ENCODE measurements at places on chromosomes 11 and 22.

- peak; percentile 70 for DNase-seq
These were observed 124.1 kb upstream of the CSNK2A3 start for GRCh38 chr11:11476971-11477645.

DNA sequence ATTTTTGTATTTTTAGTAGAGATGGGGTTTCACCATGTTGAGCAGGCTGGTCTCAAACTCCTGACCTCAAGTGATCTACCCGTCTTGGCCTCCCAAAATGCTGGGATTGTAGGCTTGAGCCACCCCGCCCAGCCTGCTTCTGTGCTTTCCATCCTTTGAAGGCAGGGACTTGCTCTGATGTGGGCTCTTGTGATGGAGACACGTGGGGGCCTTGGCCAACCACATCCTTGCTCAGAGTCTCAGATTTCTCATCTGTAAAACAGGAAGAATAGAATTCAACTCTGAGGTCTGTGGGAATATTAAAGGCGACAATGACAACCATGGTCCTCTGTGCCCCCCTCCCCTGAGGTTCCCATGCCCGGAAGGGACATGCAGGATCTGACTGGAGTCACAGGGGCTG is 3.8 kb upstream of the GGA1 start:
- DNase-seq: no peak

DNA sequence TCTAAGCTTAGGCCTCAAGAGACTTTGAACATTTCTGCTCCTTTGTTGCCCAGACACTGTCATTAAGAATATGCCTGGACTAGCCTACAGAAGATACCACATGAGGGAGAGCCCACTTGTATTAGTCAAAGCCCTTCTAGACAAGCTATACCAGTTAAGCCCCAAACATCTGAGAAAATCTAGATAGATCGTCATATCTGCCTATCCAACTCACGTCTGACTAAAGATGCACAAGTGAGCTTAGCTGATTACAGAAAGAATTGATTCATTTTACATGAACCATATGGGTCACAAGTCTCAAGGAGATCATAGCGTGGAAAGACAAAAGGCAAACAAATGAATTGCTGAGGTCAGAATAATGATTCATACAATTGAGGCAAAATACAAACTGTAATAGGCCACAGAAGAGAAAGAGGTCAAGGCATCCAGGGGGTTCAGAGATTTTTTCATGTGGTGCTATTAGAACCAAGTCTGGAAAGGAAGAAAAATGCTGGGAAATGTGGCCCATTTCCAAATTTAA is 1155.5 kb upstream of the TENM4 start:
- no peak for DNase-seq

DNA sequence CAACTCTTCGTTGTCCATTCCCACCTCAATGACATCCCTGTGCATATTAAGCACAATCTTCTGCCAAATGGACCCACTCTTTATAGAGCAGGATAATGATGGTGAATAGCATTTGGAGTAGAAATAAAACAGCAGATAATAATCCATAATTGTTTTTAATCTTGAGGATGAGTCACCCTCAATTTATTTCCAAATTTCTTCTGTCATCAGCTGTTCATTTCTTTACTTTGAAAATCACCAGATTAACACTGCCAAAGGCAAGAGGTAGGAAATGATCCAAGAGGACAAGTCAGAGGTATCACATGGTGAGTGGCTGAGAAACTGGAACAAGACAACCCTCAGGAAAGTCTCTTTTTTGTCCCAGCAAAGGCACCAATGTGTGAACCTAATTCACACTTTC is 7.3 kb upstream of the AMBRA1 start:
- no peak for DNase-seq

DNA sequence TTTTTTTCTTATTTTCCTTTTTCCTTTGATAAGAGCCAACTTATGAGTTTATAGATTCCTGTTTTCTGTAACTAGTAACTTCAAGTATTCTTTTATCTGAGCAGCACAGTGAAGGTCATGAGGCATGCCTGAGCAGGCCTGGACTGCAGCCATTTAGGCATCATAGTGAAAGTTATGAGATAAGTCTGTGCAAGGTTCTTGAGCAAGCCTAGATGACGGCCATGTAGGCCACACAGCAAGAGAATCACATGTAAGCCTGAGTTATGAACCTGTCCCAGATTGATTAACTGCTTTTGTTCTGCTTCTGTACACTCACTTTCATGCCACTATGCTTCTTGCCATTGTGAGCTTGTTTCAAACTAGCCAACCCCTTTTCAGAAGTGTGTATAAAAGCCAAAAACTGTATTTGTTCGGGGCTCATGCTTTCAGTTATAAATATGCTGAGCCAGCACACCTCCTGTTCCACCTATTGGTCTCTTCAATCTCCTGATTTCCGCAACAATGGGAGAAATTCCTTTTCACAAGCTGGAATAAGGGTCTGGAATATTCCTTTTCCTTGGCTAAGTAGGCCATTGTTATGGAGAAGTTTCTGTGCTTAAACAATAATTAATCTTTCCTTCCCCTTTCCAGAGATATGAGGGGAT is 745.7 kb downstream of the FAM181B start:
- DNase-seq: no peak

- no peak for DNase-seq
These were observed 7.0 kb upstream of the SH3BP1 start for GRCh38 chr22:37632174-37633088.

- no peak for DNase-seq
These were observed 45.5 kb upstream of the GLYATL1B start for GRCh38 chr11:59040607-59041006.

DNA sequence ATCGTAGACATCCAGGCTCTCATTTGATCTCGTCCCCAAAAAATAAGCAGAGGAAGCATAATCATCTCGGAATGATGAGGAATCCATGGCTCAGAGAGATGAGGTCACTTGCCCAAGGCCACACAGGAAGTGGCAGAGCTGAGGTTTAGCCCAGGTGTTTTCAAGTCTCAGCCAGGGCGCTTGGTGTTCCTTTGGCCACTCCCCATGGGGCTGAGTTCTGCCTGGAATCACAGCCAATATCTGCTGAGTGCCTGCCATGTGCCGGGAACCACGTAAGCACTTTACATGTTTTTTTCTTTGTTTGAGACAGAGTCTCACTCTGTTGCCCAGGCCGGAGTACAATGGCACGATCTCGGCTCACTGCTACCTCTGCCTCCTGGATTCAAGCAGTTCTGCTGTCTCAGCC is 29.5 kb upstream of the MYH9 start:
- DNase-seq: no peak

DNA sequence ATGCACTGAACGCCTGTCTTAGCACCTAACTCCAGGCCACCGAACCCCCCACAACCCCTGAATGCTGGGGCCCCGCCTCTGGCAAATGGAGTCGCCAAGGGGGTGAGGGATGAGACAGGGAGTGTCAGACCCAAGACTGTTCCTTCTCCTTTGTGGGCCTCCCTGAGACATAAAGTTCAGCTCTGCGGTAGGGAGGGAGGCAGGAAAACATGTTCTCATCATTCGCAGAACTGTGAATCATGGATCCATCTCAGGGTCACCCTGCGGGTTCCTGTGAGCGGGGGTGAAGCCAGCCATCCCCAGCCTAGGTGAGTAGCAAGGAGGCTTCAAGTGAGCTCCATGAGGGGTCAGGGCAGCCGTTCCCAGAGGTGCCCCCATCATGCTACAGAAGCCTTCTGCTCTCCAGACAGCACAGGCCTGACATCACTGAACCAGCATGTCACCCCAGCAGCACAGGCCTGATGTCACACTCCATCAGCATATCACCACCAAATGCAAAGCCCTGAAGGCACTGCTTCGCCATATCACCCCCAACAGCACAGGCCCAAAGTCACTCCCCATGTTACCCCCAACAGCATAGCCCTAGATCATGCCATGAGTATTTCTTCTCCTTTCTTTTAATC is 27.2 kb downstream of the TMPRSS6 start:
- DNase-seq: no peak

DNA sequence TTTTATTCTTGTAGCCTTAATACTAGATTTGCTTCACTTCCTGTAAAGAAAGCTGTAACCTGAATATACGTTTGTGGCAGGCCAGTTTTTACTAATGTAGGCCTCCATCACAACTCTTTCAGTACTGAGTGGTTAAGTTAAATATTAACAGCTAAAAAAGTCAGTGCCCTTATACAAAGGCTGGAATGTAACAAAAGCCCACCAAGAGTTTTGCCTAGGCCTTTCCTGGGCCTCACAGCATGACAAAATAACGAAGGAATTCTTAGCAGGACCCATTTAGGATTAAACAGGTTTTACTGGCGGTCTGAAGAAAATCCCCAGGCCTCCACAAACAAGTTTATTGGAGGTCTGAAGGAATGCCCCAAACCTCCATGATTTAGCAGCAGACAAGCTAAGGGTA is 43.7 kb downstream of the PIWIL3 start:
- no peak for DNase-seq

DNA sequence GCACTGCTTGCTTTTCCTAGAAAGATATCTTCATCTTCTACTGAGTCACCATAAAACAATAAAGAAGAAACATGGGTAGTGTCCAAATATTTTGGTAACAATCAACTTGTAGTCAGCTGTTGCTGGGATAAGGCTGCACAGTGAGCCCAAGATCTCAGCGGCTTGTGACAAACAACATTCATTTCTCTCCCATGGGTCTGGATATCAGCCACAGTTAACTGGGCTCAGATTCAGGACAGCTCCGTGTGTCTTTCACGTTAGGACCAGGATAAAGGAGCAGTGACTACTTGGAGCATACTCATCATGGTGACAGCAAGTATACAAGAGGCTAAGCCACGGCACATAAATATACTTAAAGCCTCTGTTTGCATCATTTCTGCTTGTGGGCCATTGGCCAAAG is 27.9 kb upstream of the GRK3 start:
- peak; percentile 45 for DNase-seq

GRCh38 chr11:34148504-34149165 is 43.2 kb downstream of the NAT10 start:
- no peak for DNase-seq

All from globus pallidus (tissue), 1 donor.